ENCODE measurements at places on chromosomes 6 and 20.

GRCh38 chr6:22153384-22154158, 143.3 kb downstream of the PRL start:
- DNase-seq: peak; percentile 33

DNA sequence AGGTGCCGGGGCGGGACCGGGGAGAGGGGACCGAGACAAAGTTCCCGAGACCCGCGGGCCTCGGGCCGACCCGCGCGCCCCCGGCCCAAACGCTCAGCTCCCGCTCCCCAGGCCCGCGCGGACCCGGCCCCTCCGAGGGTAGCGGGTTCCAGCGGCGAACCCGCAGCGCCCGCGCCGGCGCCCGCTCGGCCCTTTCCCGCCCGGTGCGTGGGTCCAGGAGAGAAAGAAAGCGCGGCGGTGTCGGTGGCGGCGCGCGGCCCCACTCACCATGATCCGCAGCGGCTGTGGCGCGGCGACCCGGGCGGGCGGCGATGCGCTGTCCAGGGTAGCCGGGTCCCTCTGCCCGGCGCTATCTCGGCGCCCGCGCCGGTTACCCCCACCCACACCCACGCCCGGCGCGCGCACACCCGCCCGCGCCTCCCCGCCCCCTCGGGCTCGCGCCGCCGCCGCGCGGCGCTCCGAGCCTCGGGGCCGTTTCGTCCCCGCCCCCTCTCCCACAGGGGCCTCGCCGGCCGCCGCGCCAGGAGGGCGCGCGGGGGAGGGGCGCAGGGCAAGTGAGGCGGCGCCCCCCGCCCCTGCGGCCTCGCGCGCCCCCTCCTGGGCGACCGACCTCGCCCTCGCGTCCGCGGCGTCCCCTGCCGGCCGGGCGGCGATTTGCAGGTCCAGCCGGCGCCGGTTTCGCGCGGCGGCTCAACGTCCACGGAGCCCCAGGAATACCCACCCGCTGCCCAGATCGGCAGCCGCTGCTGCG, at the start of gene ELOVL2:
Gene ELOVL2 (minus strand): TSS at position 345 of the 751 bp plus-strand sequence. CDS start 75 bp downstream, at position 270.
- DNase-seq: peak; percentile 38

DNA sequence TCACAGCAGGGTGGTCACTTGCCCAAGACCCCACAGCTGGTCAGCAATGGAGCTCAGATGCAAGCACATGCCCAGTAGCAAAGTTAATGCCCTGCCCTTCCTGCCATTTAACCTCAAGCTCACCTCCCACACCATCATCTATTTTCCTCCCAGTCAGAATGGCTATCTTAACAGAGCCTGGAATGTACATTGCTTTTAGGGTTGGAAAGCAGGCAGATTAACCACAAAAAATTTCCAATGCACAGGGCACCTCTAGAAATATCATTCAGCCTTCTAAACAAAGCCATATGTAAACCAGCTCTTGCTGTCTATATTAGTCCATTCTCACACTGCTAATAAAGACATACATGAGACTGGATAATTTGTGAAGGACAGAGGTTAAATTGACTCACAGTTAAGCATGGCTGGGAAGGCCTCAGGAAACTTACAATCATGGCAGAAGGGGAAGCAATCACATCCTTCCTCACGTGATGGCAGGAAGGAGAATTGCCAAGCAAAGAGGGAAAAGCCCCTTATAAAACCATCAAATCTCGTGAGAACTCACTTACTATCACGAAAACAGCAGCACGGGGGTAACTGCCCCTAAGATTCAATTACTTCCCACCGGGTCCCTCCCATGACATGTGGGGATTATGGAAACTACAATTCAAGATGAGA, 106.9 kb downstream of the FYN start:
- DNase-seq: no peak

DNA sequence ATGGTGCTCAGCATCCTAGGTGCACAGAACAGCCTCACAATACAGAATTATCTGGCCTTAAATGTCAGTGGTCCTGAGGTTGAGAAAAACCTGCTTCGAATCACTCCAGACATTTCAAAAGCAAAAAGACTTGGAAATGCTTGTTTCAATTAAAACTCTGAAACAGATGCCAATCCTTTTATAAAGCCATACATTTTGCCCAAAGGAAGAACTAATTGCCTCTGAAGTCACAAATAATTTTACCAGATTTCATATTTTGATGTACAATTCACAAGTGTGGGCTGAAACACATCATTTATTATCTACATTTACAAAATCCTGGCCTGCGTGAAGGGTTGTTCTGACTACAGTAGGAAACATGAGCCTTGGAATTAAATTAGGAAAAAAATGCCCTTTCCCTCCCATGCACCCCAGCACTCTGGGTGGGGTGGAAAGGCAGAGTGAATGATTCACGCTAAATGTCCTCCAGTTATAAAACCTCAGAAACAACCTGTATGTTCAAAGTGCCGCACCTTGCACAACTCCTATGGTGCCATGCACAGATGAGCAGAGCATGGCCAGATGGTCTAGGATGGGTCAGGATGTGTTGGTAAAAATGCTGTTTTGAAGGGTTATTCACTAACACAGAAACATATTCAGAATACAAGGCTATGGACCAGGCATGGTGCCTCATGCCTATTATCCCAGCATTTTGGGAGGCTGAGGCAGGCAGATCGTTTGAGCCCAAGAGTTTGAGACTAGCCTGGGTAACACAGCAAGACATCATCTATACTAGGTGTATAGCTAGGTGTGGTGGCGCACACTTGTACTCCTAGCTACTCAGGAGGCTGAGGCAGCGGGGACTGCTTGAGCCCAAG, 87.0 kb downstream of the ZMYND8 start:
- DNase-seq: no peak

DNA sequence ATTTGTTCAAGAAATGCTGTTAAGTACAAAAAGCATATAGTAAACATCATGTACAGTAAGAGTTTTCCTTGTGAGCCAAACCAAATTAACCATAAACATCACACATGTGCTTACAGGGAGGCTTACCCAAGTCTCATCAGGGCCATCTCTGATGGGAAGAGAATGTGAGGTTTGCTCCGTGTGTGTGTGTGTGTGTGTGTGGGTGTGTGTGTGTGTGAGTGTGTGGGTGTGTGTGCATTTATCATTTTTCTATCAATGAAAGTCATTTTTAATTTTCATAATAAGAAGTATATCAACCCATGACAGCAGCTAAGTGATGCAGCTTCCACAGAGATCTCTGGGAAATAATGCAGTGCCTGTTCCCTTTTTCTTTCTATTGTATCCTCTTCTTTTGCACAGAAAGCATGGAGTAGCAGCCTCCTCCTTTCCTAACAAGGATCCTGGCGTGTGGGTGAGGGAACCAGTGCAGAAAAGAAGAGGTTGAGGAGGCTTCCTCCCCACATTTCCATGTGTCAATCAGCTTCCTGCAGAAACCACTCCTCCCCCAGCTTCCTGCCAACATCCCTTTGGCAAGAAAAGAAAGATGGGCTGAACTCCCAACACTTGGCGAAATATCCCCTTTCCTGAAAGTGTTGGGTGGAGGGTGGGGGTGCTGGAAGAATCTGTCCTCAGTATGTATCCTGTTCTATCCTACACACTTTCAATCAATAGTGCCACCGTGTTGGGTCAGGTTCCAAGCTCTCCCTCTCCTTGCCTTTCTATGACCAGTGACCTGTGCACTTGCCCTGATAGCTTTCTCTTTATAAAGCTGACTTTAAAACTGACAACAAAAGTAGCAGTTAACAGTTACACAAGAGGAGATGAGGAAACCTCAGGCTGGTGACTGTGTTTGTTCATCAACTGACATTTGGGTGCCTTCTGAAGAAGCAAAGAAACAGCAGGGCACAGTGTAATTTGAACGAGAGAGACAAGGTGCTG, 251.8 kb upstream of the CITED2 start:
- peak; percentile 80 for DNase-seq

- peak; percentile 74 for DNase-seq
Measured at GRCh38 chr6:108453601-108454185, 107.0 kb upstream of the FOXO3 start.

DNA sequence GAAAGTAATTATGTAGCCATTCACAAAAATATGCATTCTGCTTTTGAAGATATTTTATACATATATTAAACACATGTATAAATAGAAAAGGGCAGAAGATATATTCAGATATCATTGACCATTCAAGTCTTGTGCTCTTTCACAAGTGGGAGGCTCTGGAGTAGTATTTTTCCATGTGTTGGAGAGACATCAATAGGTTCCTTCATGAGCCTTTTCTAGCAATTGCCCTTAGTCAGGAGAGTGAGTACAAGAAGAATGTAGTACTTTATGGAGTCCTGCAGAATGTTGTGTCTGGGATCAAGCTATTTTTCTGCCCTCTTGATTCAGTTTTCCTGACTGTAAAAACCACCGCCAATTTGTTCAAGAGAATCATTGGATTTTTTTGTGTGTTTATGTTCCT, 117.9 kb downstream of the LRRC1 start:
- DNase-seq: no peak

DNA sequence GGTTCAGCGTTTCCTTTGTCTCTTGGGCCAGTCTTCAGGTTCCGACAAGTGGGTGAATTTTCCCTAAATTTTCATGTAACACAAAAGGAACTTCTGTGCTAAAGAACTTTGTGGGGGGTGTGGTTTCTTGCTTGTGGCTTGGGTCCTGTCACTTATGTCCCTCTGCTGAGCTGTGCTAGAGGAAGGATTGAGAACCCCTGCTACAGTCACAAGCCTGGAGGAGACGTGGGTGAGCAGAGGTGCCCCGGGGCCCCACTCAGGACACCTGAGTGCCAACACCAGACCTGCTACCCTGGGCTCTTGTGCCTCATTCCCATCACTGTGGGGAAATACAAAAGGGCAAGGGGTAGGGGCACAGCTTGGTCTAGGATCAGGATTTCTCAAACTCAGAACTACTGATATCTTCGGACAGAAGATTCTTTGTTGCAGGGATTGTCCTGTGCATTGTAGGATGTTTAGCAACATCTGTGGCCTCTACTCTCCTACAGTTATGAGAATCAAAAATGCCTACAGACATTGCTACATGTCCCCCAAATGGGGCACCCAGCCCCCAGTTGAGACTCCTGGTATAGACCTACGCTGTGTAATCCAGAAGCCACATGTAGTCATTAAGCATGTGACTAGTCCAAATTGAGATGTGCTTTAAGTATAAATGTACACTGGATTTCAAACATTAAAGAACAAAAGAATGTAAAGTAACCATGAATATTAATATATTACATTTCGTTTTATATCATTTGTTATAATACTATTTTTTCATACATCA, 128.7 kb downstream of the LY86 start:
- DNase-seq: no peak

DNA sequence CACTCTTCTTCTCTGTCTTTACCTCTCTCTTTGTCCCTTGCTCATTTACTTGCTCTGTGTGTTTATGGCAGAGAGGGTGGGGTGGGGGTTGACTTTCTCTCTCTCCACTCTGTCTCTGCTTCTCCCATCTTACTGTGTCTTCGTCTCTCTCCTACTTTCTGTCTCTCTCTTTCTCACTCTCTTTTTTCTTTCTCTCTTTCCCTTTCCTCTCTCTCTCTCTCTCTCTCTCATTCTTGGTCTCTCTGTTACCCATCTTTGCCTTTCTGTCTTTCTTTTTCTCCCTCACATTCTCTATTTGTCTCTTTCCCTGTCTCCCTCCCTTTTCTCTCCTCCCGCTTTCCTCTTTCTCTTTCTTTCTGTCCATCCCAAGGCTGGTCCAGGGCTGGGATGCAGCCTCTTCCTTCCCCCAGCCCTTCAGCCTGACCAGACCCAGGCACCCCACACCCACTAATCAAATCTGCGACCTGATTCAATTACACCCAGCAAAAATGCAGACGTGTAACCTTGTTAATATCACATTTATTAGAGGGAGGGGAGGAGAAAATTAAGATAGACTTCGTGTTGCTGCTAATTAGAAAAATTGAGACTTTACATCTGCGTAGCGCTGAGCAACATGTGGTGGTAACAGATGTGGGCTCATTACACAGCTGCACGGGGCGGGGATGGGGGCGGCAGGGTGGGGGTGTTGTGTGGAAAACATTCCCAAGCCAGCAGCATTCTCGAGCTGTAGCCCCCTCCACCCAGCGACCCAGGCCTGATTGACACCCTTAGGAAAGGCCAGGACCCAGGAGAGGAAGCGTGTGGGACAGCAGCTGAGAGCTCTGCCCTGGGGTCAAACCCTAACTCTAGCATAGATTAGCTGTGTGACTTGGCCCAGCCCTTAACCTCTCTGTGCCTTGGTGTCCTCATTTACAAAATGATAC, 124.9 kb upstream of the MAFB start:
- DNase-seq: no peak

DNA sequence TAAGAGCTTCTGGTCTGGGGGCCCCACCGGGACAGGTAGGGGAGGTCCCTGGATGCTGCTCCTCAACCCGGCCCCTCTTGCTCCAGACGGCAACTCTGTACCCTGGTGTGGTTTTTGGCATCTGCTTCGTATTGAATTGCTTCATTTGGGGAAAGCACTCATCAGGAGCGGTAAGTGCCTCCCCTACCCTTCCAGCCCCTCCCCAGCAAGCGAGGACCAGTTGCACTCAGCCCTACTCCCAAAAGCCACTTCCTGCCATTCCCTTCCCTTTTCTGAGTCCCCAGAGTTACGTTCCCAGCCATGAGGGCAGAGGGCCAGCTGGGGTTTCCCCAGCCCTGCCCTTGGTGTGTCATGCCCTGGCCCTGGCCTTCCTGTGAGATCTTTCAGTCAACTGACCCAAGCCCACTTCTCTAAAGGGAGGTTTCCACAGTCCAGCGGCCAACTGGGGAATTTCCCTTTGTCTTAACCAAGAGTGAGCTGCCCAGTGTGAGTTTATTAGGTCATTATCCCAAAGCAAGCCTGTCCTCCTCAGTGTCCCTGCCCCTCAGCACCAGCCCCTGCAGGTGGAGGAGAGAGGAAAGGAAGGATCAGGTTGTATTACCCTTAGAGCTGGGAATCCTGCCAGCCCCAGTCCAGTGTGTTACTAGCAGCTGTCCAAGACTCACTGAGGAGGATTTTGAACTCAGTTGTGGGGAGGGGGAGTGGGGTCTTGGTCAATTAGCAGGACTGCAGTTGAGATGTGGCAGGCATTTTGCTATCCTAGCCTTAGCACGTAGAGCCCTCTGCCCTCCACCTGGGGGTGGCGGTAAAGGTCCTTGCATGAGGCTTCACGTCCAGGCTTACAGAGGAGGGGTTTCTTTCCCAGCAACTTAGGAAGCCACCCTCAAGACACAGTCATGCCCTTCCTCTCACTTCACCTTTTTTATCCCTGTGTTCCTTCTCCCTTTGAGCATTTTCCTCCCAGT, 45.8 kb downstream of the TM9SF4 start:
- peak; percentile 99 for DNase-seq

DNA sequence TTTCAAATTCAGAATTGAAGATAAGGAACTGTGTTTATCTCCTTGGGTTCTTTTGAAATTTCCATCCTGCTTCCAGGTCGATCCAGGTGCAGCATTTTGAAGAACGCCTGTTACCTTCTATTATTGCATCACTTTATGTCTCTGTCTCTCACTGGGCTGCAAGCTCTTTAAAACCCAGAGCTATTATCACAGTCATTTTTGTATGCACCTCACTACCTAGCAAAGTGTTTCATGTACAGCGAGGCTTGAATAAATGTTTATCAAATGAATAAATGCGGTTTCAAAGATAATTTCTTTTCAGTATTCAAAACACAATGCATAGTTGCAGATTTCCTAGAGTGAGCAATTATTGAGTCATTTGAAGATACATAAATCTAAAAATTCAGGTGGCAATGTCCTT, 34.2 kb downstream of the GFOD1 start:
- DNase-seq: no peak

- DNase-seq: peak; percentile 39
Measured at GRCh38 chr20:49620364-49621240, 52.7 kb upstream of the PTGIS start.

- DNase-seq: no peak
Measured at GRCh38 chr6:36099869-36100483, 30.3 kb upstream of the MAPK13 start.
